Stimulated activated CD4-positive, alpha-beta T cell treated with anti-CD3 and anti-CD28 coated beads, TNF-alpha, amount 100 ng/mL, for 4 hours (primary cell): ENCODE measurements at places on chromosomes 7 and 10.

DNA sequence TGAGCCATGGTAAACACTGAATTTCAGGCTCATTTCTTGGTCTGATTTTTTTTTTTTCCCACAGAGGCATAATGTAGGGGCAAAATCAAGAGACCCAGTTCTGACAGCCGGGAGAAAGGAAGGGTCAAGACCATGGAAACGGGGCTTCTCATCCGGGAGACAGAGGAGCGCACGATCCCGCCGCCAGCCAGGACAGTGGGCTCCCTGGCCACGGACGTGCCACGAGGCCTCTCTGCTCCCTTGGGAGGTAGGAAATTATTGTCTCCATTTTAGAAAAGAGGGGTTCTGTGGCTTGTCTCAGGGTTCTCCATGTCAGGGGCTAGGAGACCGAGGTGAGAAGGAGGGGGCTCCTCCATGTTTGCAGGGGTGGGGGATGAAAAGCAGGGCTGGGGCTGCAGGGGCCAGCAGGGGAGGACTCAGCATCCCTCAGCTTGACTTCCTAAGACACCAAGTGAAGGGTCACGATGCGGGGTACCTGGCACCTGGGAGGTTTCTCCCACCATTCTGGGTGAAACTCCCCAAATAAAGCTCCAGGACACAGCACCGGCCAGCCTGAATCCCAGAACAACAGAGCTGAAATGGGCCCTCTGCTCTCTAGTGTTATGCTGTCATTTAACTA, 37.6 kb downstream of the PPIF start:
- no peak for DNase-seq

- no peak for DNase-seq
Measured at GRCh38 chr7:1964913-1965578, 267.7 kb downstream of the MAD1L1 start.

GRCh38 chr10:42998481-42999384, 78.1 kb upstream of the RET start:
- no peak for DNase-seq

- DNase-seq: no peak
Measured at GRCh38 chr10:14751014-14751896, 23.4 kb downstream of the FAM107B start.

- no peak for DNase-seq
Measured at GRCh38 chr7:95479992-95480624, 5.6 kb upstream of the ASB4 start.

DNA sequence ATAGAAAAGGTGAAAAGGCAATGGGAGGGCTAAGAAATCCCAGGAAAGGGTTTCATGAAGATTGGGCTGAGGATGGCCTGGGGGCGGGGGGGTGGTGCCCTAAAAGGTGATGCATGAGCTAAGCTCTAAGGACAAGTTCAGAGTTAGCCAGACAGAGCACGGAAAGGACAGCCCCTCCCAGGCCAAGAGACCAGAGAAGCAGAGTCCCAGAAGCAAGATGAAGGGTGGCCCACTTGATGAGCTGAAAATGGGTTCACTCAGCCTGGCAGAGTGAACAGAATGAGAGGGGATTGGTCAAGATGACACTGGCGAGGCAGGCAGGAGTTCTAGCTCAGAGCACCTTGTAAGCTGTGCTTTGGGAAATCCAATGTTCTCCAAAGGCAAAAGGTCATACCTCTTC, 89.4 kb upstream of the GPR26 start:
- no peak for DNase-seq

GRCh38 chr7:28315565-28316410, 96.5 kb upstream of the CREB5 start:
- no peak for DNase-seq

GRCh38 chr10:86372784-86373239, 6.2 kb upstream of the GRID1 start:
- no peak for DNase-seq

- DNase-seq: no peak
Measured at GRCh38 chr7:34067005-34067778, 161.9 kb downstream of the BMPER start.

GRCh38 chr7:149353739-149354504, 91.9 kb downstream of the ZNF783 start:
- no peak for DNase-seq

- no peak for DNase-seq
Measured at GRCh38 chr7:141436575-141437075, 114.6 kb upstream of the AGK start.

DNA sequence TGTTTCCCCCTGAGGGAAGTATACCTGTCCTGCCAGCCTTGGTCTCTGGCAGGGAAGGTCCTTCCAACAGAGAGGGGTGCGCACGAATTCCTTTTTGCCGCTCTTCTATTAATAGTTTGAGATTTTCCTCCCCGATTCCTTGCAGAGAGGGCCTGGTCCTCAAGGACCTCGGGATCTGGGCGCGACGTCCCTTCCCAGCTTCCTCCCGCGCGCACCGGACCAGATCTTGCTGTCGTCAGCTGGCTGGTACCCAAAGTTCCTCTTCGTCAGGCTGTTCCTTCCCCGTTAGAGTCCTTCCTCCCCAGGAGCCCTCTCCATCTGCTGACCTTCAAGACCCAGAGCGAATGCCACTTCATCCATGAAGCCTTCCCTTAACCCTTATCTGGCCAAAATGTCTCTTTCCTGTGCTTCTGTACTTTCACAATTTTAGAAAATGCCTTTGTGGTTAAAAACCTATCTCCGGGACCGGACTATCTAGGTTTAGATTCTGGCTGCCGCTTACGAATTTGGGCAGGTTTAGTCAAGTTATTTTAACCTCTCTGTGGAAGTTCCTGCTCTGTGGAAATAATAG, 851 bp upstream of the GOT1 start:
- DNase-seq: no peak

DNA sequence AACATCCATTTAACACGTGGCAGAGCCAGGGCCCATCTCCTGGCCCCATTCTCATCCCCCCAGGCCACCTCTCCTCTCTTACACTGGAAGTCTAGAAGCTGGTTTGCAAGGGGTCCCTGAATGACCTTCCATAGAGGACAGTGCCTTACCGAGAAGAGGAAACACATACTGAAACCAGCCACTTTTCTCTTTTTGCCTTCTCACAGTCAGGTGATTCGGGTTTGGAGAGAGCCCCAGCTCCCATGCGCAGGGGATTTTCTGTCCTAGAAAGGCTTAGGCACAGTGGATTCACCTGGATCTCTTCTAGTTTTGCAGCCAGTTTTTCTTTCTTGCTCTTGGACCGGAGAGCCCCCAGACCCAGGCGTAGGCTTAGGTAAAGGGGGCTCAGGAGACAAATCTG, 334.1 kb upstream of the C7orf33 start:
- no peak for DNase-seq

- no peak for DNase-seq
Measured at GRCh38 chr10:129898706-129899268, 65.3 kb downstream of the EBF3 start.

- no peak for DNase-seq
Measured at GRCh38 chr10:128865436-128866195, 601.4 kb upstream of the MGMT start.

GRCh38 chr7:69780379-69780778, 182.1 kb downstream of the AUTS2 start:
- no peak for DNase-seq

- no peak for DNase-seq
Measured at GRCh38 chr7:135877805-135878204, 99.4 kb downstream of the MTPN start.

- no peak for DNase-seq
Measured at GRCh38 chr7:140212100-140212881, 35.5 kb upstream of the KDM7A start.

DNA sequence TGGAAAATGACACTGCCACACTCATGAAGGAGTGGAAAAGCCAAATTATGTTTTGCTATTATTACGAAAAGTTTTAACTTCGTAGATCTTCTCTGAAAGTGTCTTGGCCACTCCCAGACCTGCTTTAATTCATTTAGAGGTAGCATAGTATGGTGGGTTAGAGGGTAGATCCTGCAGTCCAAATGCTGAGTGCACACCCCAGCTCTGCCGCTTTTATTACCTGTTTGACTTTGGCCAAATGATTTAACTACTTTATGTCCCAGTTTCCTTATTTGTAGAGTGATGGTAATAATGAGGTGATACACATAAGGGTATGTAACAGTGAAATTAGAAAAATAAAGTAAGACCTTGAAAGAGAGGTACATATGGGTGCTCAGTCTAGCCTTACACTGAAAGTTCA, 23.6 kb upstream of the WAC start:
- no peak for DNase-seq

DNA sequence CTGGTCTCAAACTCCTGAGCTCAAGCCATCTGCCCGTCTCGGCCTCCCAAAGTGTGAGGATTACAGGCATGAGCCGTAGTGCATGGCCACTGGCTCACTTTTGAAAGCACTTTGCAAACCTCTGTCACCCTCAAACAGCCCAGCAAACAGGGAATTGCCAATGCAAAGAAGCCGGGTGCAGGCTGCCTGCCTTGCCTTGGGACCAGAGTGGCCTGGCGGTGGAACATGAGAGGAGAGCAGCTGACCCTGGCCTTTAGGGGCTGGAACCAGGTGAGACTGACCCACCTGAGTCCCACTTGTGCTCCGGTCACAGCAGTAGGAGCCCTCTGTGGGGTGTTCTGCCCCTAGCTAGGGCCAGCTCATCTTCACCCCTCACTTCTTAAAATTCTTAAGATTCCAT, 237.1 kb upstream of the GALNT17 start:
- DNase-seq: no peak
